Astrocyte (in vitro differentiated cells and primary cell): ENCODE measurements at places on chromosomes 16 and 17. TPM values are rescaled to one million over a fixed set of nuclear protein-coding genes. Genes with fewer than 3 reads are reported as not detected.

DNA sequence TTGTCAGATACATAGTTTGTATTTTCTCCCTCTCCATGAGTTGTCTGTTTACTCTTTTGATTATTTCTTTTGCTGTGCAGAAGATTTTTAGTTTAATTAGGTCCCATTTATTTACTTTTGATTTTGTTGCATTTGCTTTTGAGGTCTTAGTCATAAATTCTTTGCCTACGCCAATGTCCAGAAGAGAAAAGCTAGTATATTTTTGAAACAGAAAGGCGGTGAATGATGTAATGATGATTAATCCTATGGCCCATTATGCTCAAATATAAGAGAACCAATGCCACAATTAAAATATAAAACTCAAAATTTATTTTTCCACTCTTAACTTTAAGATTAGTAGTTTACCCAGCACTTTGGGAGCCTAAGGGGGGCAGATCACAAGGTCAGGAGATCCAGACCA, 59.8 kb upstream of the SMIM36 start:
- no peaks in the 10 kb centered on the region for H3K36me3 ChIP-seq
- peaks cover 9% of the 10 kb centered on the region for H3K4me1 ChIP-seq
- peak; percentile 46 for DNase-seq
- H3K4me3 ChIP-seq, result no peak overlapping the region

Gene KRTAP2-3
- total RNA-seq, result 3.8 and 7.1 TPM in 2 replicates

GRCh38 chr16:50251375-50252081, 14.8 kb upstream of the ADCY7 start:
- peak overlapping the region; percentile 28 for H3K27ac ChIP-seq
- H3K4me1 ChIP-seq, result peaks cover 18% of the 10 kb centered on the region
- peaks cover 10% of the 10 kb centered on the region for H3K27me3 ChIP-seq
- no peak overlapping the region for H3K4me3 ChIP-seq
- H3K36me3 ChIP-seq, result no peaks in the 10 kb centered on the region

- H3K4me1 ChIP-seq, result no peaks in the 10 kb centered on the region
- H3K27ac ChIP-seq, result no peak overlapping the region
- no peak overlapping the region for H3K4me3 ChIP-seq
- H3K36me3 ChIP-seq, result no peaks in the 10 kb centered on the region
- no peak for DNase-seq
- peaks cover 6% of the 10 kb centered on the region for H3K27me3 ChIP-seq
Measured at GRCh38 chr16:88286301-88286923, 96.3 kb upstream of the ZNF469 start.

GRCh38 chr16:65737831-65738230, 616.0 kb upstream of the CDH11 start:
- H3K27ac ChIP-seq, result no peak overlapping the region
- no peaks in the 10 kb centered on the region for H3K36me3 ChIP-seq
- no peaks in the 10 kb centered on the region for H3K4me1 ChIP-seq
- DNase-seq, result no peak

Gene KRTAP3-1
- not detected in 2 replicates for total RNA-seq

DNA sequence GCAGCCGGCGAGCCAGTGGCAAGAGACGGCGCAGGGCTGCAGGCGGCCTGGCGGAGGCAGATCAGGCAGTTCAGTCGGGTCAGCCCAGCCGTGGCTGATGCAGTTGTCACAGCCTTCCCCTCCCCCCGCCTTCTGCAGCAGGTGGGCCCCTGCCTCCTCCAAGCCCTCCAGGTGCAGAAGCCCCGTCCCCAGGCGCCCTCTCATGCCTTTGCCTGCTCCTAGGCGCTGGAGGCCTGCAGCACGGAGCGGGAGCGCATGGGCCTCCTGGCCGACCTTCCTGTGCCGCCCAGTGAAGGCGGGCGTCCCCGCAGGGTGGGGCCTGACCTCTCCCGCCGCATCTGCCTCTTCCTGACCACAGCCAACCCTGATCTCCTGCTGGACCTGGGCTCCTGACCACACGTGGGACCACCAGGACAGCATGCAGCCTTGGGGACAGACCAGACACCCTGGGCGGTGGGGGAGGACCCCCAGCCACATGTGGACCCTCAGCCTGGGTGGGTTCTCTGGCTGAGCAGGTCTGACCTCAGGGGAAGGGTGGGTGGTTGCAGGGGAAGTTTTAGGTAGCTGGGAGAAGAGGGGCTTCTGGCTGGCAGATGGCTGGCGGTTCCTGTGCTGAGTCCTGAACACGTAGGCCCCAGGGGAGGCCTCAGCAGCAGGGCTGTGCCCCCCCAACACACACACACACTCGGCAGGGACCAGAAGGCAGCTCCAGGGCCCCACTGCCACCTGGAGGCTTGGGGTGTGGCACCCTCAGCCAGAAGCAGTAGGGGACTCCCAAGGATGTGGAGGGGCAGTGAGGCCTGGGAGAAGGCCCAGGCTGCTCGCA, 3.1 kb upstream of the MRPS34 start:
- no peak overlapping the region for H3K4me3 ChIP-seq
- no peaks in the 10 kb centered on the region for H3K36me3 ChIP-seq
- no peak for DNase-seq
- H3K27me3 ChIP-seq, result no peaks in the 10 kb centered on the region
- H3K4me1 ChIP-seq, result peaks cover 19% of the 10 kb centered on the region

DNA sequence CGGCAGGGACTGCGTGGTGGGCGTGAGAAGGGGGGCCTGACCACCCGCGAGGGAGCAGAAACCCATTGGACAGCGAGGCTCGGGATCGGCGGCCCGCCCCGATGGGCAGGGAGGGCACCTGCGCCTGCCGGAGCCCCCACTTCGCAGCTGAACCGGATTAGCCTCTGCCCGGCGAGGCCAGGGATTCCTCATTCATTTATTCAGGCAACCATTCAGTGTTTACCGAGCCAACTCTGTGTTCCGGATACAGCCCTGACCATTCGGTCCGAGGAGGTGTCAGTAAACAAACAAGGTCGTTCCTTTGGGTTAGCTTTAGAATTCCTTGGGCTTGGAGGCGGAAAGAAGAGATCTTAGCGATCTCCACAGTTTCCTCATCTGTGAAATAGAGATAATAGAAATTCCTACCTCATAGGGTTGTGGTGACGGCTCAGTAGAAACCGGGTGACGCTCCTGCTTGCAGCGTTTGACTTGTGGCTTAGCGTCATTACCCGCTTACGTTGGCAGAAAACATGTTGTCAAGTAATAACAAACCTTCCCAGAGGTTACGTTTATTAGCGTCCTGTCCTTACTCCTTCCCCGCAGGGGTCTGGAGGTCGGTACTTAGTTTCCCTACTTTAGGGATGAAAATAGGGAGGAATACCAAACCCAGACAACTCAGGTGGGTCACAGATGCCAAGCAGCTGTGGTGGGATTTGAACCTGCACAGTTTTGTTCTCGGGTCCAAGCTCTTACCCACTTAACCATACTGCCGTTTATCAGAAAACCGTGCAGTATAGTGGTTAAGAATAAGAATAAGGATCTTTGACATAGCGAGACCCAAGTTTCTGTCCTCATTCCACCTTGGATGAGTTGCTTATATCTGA, 893 bp downstream of the POLR3E start:
- H3K4me1 ChIP-seq, result no peaks in the 10 kb centered on the region
- peak; percentile 97 for DNase-seq
- H3K27ac ChIP-seq, result peak overlapping the region; percentile 89
- peak overlapping the region; percentile 74 for H3K4me3 ChIP-seq
- H3K27me3 ChIP-seq, result no peaks in the 10 kb centered on the region

DNA sequence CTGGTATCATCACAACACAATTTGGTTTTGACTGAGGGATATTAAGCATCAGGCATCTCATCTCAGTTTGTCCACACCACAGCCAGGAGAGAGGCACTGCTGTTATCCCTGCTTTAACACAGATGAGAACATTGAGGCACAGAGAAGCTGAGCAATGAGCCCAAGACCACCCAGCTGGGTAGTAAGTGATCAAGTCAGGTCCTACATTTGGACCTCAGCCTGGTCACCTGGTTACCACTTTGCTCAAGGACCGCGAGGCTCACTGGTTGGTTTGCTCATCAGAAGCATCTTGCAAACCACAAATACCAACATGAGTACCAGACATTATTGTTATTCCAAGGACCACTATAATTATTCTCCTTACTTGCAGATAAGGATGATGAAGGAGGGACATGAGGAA, 245.5 kb downstream of the CBLN1 start:
- H3K36me3 ChIP-seq, result no peaks in the 10 kb centered on the region
- no peak overlapping the region for H3K27ac ChIP-seq
- no peaks in the 10 kb centered on the region for H3K4me1 ChIP-seq
- DNase-seq, result no peak
- no peaks in the 10 kb centered on the region for H3K27me3 ChIP-seq
- no peak overlapping the region for H3K4me3 ChIP-seq

GRCh38 chr16:3554351-3554928, 22.8 kb downstream of the NLRC3 start:
- DNase-seq, result no peak
- H3K4me3 ChIP-seq, result no peak overlapping the region
- H3K4me1 ChIP-seq, result no peaks in the 10 kb centered on the region
- no peaks in the 10 kb centered on the region for H3K36me3 ChIP-seq

Gene KRTAP4-6
- not detected in 2 replicates for total RNA-seq

DNA sequence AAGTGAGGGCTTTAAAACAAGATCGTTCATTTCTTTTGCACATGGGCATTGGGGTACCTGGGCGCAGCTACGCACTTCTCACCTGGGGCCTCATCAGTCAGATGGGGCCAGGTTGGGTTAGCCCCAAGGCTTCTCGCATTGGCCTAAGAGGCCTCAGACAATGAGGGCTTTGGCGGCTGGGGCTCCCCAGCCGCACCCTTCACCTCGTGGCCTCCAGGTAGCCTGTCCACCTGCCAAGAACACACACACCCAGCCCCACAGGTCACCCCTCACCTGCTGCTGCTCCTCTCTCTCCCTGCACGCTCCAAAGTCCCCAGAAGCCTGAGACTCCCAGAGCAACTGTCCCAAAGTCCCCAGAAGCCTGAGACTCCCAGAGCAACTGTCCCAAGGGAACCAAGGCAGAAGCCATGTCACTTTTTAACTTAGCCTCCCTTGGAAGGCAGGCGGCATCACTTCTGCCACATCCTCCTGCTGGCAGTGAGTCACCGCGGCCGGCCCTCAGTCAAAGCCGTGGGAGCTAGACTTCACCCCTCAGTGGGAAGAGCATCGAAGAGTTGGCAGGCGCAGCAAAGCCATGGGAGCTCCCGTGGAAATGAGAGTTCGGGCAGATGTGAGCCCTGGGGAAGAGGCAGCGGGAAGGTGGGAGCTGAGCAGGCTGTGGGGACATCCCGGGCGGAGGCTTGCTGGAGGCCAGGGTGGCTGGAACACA, 78.9 kb upstream of the PLCG2 start:
- H3K36me3 ChIP-seq, result no peaks in the 10 kb centered on the region
- no peak overlapping the region for H3K4me3 ChIP-seq
- peaks cover 26% of the 10 kb centered on the region for H3K4me1 ChIP-seq
- peak; percentile 66 for DNase-seq
- no peaks in the 10 kb centered on the region for H3K27me3 ChIP-seq

DNA sequence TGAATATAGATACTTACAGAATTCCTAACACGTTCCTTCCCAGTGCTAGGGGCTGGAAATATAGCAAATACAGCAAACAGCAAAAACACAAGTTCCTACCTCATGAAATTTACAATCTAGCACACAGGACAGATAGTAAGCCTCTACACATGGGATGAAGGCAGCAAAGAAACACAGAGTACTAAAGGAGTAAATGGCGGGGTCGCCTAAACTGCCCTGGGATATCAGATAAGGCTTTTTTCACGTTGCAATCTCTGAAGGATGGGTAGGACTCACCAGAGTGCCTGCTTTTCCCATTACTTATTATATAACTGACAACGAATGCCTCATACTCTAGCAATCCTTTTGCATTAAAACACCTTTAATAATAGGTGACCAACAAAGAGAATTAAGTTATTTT, 19.8 kb downstream of the CEP112 start:
- H3K27ac ChIP-seq, result no peak overlapping the region
- H3K27me3 ChIP-seq, result no peaks in the 10 kb centered on the region
- H3K4me3 ChIP-seq, result no peak overlapping the region

GRCh38 chr17:39975801-39976200, 4.8 kb upstream of the PSMD3 start:
- H3K27ac ChIP-seq, result no peak overlapping the region
- H3K27me3 ChIP-seq, result peaks cover 4% of the 10 kb centered on the region
- no peak for DNase-seq
- H3K4me3 ChIP-seq, result no peak overlapping the region
- H3K4me1 ChIP-seq, result peaks cover 14% of the 10 kb centered on the region

- peak; percentile 67 for DNase-seq
- H3K36me3 ChIP-seq, result no peaks in the 10 kb centered on the region
- H3K4me3 ChIP-seq, result no peak overlapping the region
- no peak overlapping the region for H3K27ac ChIP-seq
Measured at GRCh38 chr17:50681263-50682200, 26.2 kb downstream of the ANKRD40 start.

- peaks cover 3% of the 10 kb centered on the region for H3K4me1 ChIP-seq
- H3K4me3 ChIP-seq, result no peak overlapping the region
- H3K27me3 ChIP-seq, result no peaks in the 10 kb centered on the region
Measured at GRCh38 chr17:9421525-9421924, 154.1 kb downstream of the STX8 start.

- no peaks in the 10 kb centered on the region for H3K36me3 ChIP-seq
- no peak overlapping the region for H3K27ac ChIP-seq
- no peak for DNase-seq
- peaks cover 14% of the 10 kb centered on the region for H3K4me1 ChIP-seq
- no peaks in the 10 kb centered on the region for H3K27me3 ChIP-seq
Measured at GRCh38 chr16:592518-593306, 2.8 kb downstream of the RAB40C start.

Gene NPIPA7
- total RNA-seq, result 7.5 and 8.0 TPM in 2 replicates

Gene ALOXE3
- 0.17 and 0.82 TPM in 2 replicates for total RNA-seq

GRCh38 chr16:17777408-17777863, 306.7 kb upstream of the XYLT1 start:
- DNase-seq, result peak; percentile 49
- H3K4me3 ChIP-seq, result no peak overlapping the region
- H3K27ac ChIP-seq, result no peak overlapping the region
- H3K27me3 ChIP-seq, result no peaks in the 10 kb centered on the region
- peaks cover 5% of the 10 kb centered on the region for H3K4me1 ChIP-seq

DNA sequence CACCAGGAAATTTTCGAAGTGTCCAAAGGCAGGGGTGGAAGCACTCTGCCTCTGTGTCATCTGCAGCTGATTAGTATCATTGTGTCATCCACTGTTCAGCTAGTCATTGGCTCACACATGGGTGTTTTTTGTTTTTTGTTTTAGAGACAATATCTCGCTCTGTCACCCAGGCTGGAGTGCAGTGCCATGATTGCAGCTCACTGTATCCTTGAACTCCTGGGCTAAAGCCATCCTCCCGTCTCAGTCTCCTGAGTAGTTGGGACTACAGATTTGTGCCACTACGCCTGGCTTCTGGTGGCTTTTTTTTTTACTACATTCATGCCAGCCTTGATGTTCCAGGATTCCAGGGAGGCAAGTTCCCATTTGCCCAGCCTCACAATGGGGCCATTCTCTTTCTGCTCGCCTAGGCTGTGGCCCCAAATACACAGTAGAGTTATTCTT, 32.5 kb upstream of the MYO18A start:
- no peak overlapping the region for H3K4me3 ChIP-seq
- H3K36me3 ChIP-seq, result no peaks in the 10 kb centered on the region
- no peak for DNase-seq
- no peaks in the 10 kb centered on the region for H3K27me3 ChIP-seq
- H3K4me1 ChIP-seq, result no peaks in the 10 kb centered on the region
